A549 treated with DMSO at 1 μM for 4 hours (cell line): ENCODE measurements at places on chromosomes 12 and 14. TPM values are rescaled to one million over a fixed set of nuclear protein-coding genes. Genes with fewer than 3 reads are reported as not detected.

The KRT74 gene
- not detected in 5 replicates for total RNA-seq

The LMNTD1 gene
- not detected in 5 replicates for total RNA-seq

The HOXC4 gene
- total RNA-seq: 2.7 to 4.7 TPM (median 3.9 TPM) in 5 replicates

The ACOT4 gene
- 1.4 to 2.2 TPM (median 2.1 TPM) in 5 replicates for total RNA-seq

The HOXC11 gene
- 0.36 to 0.51 TPM (median 0.47 TPM) in 5 replicates for total RNA-seq

The PTPN6 gene
- total RNA-seq: 7.6 to 14.4 TPM (median 10.8 TPM) in 5 replicates

The HHIPL1 gene
- 0.11 to 0.28 TPM (median 0.17 TPM) in 5 replicates for total RNA-seq

The G2E3 gene
- total RNA-seq: 14.4 to 22.9 TPM (median 17.9 TPM) in 5 replicates

The CLMN gene
- 4.3 to 6.2 TPM (median 5.8 TPM) in 5 replicates for total RNA-seq

The RNASE1 gene
- total RNA-seq: 0.22 to 0.36 TPM (median 0.26 TPM) in 4 of 5 replicates, not detected in the other

The C12orf54 gene
- not detected in 5 replicates for total RNA-seq

The TAS2R10 gene
- 0.09 to 0.13 TPM in 2 of 5 replicates, not detected in the others for total RNA-seq

The IL26 gene
- total RNA-seq: not detected in 5 replicates

The DHH gene
- 0.02 TPM in 2 of 5 replicates, not detected in the others for total RNA-seq

The TAS2R14 gene
- total RNA-seq: 0.27 to 0.94 TPM (median 0.63 TPM) in 5 replicates

The LRTM2 gene
- total RNA-seq: 0.08 to 0.18 TPM in 2 of 5 replicates, not detected in the others
